GM12891 (cell line): ENCODE measurements at places on chromosomes 16 and 17.

DNA sequence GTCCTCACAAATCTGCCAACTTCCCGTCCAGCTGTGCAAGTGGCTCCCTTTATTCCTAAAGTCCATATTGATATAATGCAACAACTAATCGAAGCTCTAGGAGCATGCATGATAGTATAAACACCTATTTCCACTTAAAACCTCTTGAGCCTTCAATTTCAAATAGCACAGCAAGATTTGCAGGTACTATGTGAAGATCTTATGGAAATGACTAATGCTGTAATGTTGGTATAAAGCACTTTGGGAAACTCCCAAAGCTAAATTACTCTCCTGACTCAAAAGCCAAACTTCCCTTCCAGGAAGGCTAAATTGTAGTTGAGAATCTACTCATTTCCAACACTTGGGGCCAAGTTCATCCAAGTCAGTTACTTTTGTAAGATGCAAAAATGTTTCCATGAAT is 287.6 kb upstream of the CDH11 start:
- DNase-seq, result no peak

GRCh38 chr17:68329331-68329730 is 38.0 kb downstream of the ARSG start:
- DNase-seq, result no peak

DNA sequence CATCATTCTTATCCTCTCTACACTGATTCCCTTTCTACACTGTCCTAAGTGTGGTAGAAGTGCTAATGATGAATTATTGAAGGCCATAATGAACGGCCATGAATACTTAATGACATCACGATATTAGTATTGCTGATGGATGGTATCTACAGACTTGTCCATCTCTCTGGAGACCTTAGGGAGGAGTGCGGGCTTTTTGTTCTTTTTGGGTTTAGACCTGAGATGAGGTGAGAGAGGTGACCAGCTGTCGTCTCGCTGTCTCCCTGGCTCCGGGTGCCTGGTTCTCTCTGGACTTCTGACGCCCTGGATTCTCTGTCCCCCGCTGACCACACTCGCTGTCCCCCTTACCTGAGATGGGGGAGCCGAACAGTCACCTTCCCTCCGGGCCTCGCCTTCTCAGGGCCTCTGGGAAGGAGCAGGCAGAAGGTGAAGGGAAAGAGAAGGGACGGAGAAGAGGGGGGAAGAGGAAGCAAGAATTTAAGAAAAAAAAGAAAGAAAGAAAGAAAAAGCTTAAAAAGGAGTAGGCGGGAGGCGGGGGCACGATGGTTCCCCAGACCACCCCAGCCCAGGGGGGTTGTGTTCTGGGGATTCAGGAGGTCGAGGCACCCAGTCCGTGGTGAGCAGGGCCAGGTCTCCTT is 17.1 kb downstream of the SGCA start:
- DNase-seq, result no peak

GRCh38 chr17:44344939-44345453 is at the start of gene GRN:
Gene GRN (plus strand): TSS chr17:44345302. CDS start chr17:44349165, 3,863 bp downstream.
- peak; percentile 81 for DNase-seq

DNA sequence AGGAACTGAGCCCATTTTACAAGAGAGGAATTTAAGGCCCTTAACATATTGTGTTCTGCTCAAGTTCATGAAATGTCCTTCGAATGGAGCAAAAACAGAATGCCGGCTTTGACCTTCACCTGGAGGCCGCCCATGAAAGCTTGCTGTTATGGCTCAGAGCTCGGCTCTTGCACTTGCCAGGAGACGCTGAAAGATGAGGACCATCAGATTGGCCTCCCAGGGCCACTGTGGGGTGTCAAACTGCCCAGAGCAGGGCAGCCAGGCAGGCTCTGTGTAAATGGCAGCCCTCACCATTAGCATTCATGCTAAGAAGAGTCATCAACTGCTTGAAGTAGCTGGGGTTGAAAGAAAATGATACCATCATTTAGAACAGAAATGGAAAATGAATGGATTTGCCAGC is 39.3 kb downstream of the IL21R start:
- no peak for DNase-seq

DNA sequence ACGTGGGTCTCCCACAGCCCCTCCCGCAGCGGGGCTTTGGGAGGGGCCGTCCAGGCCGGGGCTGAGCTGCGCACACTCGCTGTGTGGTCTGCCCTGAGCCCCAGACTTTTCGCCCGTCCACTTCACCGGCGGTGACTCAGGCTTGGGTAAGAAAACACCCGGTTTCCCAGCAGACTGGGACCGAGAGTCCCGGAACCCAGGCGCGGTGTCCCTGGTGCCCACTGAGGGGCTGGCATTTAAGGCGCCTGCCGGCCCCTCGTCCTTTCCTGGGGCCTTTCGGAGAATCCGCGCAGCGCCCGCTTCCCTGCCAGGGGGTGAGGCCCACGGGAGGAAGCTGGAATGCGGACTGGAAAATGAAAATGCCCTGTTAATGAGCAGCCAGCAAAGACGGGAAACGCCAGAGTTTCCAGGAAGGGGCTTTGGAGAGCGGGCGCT is 100.3 kb downstream of the C16orf95 start:
- no peak for DNase-seq

GRCh38 chr17:81553616-81554181 is 1.5 kb upstream of the FAAP100 start:
- DNase-seq, result no peak

GRCh38 chr16:58493756-58494431 is 6.0 kb upstream of the NDRG4 start:
- no peak for DNase-seq

- DNase-seq, result no peak
Measured at GRCh38 chr16:64858076-64858475, 263.8 kb downstream of the CDH11 start.

DNA sequence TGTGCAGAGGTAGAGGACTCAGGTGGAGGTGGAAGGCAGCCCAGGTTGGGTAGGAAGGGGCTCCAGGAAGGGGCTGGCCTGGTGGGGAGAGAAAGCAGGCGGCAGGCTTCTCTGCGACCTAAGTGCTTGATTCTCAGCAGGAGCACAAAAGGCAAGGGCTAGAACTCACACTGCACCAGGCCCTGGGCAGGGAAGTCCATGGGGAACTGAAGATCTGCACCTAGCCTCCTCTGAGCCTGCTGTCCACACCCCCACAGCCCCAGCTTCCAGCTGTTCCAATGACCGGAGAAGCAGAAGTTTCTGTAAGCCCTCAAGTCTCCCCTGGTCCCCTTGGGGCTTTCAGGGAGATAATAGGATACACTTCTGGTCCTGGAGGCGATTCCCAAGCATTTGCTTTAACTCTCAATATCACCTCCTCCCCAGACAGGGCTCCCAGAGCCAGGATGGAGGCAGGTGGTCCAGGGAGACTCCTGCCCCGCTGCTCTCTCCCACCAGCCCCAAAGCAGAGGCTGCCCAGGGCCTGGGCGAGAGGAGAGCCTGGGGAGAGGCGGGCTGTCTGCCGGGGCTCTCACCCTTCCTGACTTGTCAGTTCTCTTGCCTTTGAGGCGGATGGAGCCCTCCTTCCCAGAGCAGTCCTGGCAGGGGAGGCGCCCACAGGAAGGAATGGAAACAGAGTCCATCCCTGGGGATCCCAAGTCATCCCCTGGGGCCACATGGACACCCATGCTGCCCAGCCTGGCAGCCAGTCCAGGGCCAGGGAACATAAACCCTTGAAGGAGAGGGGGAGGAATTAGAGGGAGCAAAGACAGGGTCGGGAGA is 126.0 kb downstream of the RBFOX3 start:
- DNase-seq, result no peak

- no peak for DNase-seq
Measured at GRCh38 chr16:680967-681745, 946 bp downstream of the STUB1 start.

DNA sequence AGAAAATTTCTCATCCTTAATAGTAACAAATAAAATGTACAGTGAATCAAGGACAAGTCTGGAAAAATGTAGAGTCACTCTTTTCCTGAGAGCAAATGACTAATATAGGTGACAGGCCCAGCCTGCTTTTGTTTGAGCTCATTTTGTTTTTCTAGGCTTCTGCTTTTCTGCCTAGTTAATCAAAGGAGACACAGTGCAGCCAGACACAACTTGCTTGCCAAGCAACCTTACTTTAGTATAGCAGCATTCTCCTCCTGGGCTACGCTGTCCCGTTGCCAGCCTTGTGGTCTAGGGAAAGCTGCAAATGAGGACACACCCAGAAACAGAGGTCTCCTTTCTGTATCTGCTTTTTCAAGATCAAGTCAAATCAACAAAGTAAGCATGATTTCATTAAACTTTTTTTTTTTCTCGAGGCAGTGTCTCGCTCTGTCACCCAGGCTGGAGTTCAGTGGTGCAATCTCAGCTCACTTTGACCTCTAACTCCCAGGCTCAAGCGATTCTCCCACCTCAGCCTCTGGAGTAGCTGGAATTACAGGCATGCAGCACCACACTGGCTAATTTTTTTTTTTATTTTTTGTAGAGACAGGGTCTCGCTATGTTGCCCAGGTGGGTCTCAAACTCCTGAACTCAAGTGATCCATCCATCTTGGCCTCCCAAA is 17.2 kb downstream of the GINS3 start:
- DNase-seq, result no peak

- no peak for DNase-seq
Measured at GRCh38 chr17:50267074-50267841, 7.0 kb upstream of the TMEM92 start.

DNA sequence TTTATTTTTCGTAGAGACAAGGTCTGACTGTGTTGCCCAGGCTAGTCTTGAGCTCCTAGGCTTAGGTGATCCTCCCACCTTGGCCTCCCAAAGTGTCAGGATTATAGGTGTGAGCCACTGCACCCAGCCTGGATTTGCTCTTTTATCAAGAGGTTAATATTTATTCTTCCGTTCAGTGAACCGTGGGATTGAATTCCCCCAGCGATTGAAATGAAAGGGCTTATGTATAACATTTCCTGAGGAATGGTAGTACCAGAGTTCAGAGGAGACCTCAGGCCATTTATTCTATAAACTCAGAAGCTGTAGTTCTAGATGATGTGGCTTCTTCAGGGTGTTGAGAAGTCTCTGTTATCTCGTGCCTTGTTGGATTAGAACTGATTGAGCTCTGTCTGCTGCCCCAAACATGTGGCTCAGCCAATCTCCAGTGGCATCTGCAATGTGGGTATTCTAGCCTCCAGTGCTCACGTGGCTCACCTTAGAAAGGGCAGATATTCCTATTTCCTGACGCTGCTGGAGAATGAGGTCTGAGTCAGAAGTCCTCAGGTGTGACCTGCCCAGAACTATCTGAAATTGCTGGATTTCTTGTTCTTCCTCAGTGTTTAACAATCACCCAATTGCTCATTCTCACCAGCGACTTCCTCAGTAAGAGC is 22.5 kb downstream of the HMOX2 start:
- DNase-seq, result no peak

GRCh38 chr16:11151885-11152629 is 103.9 kb downstream of the SOCS1 start:
- DNase-seq, result no peak

- DNase-seq, result no peak
Measured at GRCh38 chr17:40074175-40074512, 11.4 kb downstream of the THRA start.

GRCh38 chr16:24257958-24258357 is 1.8 kb downstream of the CACNG3 start:
- DNase-seq, result no peak

GRCh38 chr16:78639775-78640174 is 540.3 kb downstream of the WWOX start:
- DNase-seq, result no peak

DNA sequence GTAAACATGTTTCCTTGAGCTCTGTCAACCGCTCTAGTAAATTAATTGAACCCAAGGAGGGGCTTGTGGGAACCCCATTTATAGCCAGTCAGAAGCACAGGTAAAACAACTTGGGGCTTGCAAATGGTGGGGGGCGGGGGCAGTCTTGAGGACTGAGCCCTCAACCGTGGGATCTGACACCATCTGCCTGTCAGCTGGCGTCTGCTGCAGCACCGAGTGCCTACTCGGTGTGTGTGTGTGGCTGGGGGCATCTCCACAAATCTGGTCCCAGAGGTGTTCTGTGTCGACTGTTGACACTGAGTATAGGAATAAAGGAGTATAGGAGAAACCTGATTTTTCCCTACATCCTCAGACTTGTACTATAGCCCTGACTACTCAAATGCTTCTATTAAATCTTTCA is 20.6 kb downstream of the CREBBP start:
- DNase-seq, result no peak

DNA sequence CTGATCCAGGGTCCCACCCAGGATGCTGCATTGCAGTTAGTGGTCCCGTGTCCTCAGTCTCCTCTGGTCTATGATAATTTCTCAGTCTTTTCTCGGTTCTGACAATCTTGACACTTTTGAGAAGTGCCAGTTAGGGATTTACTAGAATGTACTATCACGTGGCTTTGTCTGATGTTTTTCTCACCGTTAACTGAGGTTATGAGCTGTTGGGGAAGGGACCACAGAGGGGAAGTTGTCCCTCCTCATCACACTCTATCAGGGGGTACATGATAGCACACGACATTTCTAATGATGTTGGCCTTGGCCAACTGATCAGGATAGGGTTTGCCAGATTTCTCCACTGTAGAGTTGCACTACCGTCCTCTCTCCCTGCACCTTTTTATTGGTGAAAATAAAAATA is 250.9 kb upstream of the SDK2 start:
- DNase-seq, result no peak

- no peak for DNase-seq
Measured at GRCh38 chr17:57121308-57122042, 36.4 kb downstream of the AKAP1 start.

- DNase-seq, result no peak
Measured at GRCh38 chr16:29107299-29107698, 122.4 kb downstream of the LAT start.

DNA sequence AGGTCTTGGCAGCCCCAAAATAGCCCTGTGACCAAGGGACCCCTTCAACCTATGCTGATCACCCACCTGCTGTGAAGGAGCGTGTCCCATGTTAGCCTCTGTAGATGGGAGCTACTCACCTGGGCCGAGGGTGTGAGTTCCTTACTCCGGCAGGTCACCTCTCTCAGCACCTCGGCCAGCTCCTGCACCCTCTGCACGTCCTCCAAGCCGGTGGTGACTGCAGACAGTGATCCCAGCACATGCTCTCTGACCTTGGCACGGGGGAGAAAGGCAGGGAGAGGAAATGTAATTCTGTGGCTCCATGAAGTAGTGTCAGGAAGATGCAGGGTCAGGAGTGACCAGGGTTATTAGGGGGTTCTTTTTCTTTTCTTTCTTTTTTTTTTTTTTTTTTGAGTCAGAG is 67.7 kb upstream of the BCO1 start:
- no peak for DNase-seq

DNA sequence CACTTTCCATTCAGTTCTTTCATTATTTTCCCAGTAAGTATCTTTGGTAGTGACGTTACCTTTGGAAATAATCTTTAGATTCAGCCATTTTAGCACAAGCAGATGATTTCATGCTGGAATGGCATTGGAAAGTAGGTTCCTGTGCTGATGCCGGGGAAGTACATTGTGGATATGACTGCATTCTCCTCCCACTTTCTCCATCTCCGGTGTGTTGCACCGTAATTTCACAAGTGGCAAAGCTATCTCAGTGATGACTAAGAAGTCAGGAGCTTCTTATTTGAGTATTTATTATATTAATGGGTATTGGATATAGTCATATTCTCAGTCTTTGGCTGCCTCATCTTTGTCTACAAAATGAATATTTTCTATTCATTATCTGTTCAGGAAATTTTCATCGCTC is 69.8 kb downstream of the MRTFB start:
- no peak for DNase-seq
